ENCODE measurements at places on chromosomes 2 and 18. TPM values are rescaled to one million over a fixed set of nuclear protein-coding genes. Genes with fewer than 3 reads are reported as not detected.

GRCh38 chr2:18117592-18117991 is 239.1 kb downstream of the KCNS3 start:
- DNase-seq: peak; percentile 52

GRCh38 chr2:187644486-187644885 is 90.3 kb upstream of the TFPI start:
- no peak for DNase-seq

- DNase-seq: no peak
These were observed 167.9 kb upstream of the HNRNPA3 start for GRCh38 chr2:177044671-177045070.

GRCh38 chr2:84778911-84779690 is 101.8 kb downstream of the TRABD2A start:
- no peak for DNase-seq

DNA sequence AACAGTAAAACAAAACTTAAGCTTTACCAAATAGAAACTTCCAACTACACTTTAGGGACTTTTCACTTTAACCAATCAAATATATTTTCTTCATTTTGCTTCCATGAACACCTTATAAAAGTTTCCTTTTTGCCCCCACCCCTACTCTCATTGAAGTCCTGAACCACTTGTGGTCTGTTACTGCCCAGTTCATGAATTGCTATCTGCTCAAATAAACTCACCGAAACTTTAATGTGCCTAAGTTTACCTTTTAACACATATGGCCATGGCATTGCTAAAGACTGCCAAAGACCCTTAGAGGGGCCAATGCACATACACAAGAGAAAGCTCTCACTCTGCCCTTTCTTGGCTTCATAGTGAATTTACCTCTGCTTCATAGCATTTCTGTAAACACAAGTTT is 195.3 kb downstream of the RND3 start:
- no peak for DNase-seq

GRCh38 chr2:170341684-170342623 is 164.0 kb downstream of the MYO3B start:
- DNase-seq: no peak

- no peak for DNase-seq
These were observed 18.9 kb downstream of the REV1 start for GRCh38 chr2:99470957-99471356.

- DNase-seq: no peak
These were observed 31.4 kb downstream of the FECH start for GRCh38 chr18:57555134-57555533.

GRCh38 chr2:186726938-186727337 is 33.1 kb downstream of the FAM171B start:
- DNase-seq: peak; percentile 60

DNA sequence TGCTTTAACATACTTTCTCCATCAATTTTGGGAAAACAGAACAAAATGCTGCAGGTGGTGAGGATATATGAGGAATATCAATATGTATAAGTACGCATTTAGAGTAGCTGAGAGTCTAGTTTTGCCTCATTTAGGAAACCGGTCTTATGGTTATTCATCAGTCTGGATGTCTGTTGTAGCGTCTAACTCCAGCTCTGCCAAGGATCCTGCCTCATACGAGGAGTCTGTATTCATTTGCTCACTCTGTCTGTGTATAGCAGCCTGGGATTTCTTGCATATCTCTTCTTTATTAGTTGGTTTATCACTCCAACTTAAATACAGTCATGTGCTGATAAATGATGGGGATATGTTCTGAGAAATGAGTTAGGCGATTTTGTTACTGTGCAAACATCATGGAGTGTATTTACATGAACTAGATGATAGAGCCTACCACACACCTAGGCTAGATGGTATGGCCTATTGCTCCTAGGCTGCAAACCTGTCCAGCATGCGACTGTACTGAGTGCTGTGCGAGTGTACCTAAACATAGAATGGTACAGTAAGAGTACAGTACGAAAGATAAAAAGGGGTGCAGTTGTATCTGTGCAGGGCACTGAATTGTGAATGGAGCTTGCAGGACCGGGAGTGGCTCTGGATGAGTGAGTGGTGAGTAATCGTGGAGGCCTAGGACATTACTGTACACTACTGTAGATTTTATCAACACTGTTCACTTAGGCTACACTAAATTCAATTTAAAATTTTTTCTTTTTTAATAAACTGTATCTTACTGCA is 148.1 kb downstream of the ZNF407 start:
- DNase-seq: peak; percentile 80

DNA sequence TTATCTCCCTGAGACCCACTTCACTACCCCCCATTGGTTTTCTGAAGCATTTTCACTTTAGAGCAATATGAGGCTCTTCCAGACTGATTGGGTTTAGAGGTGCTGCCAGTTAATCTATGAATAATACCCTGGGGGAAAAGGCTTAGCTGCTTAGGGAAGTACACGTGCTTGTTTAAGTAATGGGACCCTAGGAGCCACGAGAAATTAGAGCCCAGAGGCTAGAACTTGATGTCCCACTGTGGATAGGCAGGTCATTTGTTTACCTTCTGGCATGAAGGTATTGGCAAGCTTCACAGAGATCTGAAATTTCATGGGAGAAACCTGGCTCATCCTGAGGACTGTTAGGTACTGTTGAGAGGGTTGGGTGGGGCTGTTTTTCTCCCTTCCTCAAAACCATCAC is 59.7 kb downstream of the CLIP4 start:
- no peak for DNase-seq

DNA sequence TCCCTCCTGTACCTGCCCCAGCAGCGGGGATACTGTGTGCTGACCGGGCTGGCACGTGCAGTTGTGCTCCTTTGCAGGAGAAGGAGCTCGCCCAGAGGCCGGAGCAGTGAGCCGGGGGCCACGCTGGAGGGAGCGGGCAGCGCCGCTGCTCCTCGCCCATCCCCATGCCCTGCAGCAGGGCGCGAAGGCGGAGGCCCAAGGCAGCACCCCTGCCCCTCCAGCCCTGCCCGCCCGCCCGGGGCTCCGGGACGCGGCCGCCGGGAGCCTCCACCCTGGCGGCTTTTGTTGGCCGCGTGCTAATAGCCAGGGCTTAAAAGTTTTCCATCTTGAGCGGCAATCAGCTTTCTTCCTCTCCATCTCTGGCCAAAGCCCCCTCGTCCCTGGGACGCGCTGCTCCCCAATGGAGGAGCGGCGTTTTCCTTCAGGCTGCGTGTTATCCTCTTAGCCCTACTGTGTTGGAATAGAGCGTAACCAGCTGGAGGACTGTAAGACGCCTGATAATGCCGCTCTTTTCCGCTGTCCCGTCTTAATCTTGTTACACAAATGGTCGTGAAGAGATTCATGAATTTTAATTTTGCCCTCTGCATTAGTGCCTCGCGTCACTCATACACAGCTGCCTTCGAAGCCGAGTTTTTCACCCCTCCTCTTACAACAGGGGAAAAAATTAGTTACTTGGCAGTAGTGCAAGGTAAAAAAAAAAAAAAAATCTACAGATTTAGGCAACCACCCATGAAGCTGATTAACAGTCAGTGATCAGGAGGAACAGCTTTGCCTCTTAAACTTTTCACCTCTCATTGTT is 172.9 kb upstream of the SIX3 start:
- no peak for DNase-seq

DNA sequence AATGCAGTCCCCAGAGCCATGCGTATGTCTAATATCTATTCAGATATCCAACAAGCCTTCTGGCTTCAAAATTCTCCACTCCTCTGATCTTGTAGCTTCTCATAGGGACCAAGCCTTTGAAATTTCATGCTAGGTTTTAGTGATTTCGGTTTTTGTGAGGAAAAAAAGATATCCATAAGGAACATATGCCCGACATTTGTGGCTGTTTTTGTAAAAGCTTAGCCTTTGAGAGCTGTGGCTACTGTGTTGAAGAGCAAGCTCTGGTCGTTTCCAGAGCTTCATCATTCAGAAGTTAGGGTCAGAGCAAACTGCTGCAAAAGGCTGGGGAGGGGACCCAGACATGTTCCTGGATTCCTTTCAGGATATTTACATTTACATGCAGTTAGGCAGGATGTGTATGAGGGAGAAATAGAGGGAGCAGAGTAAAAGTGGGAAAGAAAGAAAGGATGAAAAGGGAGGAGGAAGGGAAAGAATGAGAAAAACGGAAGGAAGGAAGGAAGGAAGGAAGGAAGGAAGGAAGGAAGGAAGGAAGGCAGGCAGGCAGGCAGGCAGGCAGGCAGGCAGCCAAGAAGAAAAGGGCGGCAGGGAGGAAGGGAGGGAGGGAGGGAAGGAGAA is 70.2 kb downstream of the NCKAP5 start:
- DNase-seq: no peak

PROM2 gene
- total RNA-seq: not detected

RAB17 gene
- not detected for total RNA-seq

GALNT14 gene
- 62.7 TPM for total RNA-seq

NT5C1B gene
- total RNA-seq: not detected

REG1B gene
- total RNA-seq: not detected

GYPC gene
- total RNA-seq: not detected

OSBPL6 gene
- 18.3 TPM for total RNA-seq

CXCR4 gene
- not detected for total RNA-seq

VIL1 gene
- total RNA-seq: not detected
